Liver (tissue), 10 donors: ENCODE measurements at places on chromosomes 1 and 21.

DNA sequence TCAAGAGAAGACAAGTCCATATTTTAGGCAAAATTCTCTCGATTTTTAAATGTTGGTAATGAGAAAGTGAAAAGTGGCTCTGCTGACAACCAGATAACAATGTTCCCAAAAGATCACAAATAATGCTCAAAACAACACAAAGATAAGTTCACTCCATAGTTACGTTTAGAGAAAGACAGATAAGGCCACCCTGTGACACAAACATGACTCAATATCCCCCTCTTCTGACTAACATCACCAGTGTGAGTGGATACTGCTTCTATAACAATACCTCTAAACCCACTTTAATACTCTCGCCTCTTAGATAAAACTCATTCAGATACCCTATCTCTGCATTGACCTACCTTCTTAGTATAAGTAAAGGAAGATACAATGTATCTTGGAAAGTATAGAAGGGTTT is 51.2 kb upstream of the RGS7 start:
- no peak for DNase-seq

DNA sequence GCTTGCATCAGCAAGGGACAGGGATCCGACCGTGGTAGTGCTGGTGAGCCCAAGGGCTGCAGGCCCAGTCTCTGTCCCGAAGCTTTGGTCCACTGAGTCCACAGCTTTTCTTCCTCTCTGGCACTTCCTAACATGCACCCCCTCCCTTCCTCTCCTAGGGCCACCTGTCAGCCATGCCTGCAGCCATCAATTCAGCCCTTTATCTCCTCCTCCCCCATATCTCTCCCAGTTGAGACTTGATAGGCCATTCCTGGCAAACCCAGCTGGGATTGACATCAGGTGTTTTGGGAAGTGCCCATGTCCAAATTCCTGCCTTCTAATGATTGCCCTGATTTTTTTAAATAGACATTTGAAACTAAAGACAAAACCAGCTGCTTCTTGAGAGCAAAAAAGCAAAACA is 25.6 kb downstream of the HLX start:
- no peak for DNase-seq

DNA sequence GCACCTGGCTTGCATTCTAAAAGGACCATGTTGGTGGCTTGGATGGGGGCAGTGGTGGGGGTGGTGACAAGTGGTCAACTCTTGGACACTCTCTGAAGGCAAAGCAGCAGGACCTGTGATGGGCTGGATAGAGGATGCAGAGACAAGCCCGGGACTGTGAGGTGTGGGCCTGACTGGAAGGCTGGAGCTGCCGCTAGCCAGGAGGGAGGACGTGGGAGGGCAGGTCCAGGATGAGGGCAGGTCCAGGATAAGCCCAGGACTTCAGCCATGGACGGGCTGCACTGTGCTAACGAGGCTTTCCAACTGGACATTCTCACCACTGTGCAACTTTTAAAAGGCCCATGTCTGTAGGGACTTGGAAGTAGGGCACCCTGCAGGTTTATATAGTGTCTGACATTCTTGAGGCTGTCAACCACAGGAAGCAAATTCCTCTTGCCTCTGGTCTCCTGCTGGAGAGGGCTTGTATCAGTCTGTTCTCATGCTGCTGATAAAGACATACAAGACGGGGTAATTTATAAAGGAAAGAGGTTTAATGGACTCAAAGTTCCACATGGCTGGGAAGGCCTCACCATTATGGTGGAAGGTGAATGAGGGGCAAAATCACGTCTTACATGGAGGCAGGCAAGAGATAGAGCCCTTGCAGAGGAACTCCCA is 8.3 kb upstream of the C1orf167 start:
- DNase-seq, result no peak

DNA sequence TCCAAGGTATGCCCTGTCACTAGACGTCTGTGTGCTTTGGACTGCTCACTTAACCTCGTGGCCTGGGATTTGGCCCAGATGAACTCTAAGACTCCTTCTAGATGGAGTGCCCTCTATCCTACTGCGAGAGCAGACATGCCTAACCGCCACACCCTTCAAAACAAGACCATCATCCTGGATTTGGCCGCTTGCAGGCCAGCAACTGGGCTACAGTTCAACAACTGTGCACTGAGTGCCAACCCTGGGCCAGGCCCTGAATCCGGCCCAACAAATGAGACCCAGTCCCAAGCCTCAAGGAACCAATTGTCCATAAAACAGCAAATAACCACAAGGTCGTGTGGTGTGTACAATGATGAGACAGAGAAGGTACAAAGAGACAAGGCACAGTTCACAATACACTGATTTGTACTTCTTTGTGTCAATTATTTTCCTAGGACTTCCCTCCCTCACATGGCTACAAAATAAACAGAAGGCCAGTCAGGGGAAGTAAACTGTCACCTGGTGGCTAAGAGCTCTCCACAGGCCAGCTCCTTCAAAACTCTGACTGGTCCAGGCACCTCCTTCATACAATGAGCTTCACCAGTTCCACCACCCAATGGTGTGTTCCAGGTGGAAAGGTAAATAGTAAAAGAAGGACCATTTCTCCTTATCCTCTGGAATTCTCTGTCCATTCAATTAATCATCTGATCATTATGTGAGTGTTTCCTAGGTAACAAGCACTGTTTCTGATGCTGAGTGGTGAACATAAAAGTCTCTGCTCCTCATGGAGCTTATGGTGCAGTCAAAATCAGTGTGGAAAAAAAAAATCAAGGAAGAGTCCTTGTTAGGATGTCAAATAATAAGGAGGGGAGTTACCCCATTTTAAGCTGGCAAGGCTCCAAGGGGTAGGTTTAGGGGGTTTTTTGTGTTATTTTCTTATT is 60.4 kb downstream of the CAPZB start:
- DNase-seq, result no peak

DNA sequence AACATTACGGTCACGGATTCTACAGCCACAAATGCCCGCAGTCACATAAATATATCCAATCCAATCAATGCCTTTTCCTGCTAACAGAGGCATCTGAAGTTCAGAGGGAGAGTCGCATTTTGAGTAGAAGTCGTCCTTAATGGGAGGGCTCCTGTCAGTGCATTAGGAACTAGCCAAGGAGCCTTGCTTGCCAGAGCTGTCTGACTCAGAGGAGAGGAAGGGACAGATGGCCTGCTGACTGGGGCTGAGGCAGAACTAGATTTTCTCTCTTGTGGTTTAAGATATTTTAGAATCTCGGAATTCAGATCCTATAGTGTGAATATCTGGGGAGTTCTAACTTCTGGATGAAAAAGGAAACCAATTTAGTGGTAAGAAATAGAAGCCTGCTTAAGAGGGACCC is 10.6 kb downstream of the XKR8 start:
- no peak for DNase-seq

- DNase-seq, result no peak
These were observed 27.3 kb downstream of the STUM start for GRCh38 chr1:226575739-226576378.

GRCh38 chr1:72930528-72930927 is 648.2 kb upstream of the NEGR1 start:
- DNase-seq, result no peak

DNA sequence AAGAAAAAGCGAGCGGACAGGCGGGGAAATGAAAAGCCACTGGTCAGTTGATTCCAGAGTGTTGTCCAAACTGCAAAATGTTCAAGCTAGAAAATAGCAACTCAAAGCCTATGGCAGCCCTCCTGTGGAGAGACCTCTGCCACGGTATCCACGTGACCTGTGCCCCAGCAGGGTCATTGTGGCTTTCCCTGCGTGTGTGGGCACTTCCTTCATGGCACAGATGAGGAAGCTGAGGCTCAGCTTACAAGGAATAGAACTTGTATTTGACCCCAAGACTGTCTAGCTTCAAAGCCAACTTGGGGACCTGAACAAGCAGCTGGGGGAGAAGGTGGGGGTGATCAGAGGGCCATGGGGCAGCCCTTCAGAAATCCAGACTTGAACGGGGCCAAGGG is 15.6 kb upstream of the PLEKHG5 start:
- no peak for DNase-seq
